ENCODE measurements at places on chromosomes 2 and 18.

DNA sequence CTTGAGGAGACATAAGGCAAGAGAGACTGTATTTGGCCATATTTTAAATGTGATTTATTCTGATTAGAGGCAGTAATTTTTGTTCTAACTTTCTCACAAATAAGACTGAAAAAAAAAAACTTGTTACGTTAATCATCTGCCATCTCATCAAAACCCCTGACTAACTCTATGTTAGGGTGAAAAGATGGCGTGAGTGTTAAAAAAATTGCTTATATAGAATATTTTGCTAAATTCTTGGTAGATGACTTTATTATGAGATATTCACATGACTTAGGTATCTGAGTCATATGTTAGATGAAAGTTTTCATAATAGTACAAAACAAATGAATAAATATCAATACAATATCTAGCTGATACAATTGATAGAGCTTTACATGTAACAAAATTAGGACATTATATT, 1508.7 kb upstream of the TMEFF2 start:
- no peak for DNase-seq

DNA sequence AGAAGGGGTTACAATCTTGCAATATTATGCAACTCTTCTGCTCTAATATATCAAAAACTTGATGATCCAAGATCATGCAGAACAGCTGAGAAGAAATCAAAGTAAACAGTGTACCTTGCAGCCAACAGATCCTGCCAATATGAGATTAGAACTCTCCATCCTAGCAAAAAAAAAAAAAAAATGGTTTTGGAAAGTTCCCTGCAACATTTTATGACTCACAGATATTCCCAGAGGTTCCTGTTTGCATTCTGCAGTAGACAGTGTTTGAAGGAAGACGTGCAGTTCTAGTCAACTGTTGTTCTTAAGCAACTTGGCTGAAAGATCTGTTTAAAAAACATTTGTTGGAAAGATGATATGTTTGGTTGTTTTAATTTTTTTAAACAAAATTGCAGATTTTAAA, 103.6 kb upstream of the WDR75 start:
- no peak for DNase-seq

DNA sequence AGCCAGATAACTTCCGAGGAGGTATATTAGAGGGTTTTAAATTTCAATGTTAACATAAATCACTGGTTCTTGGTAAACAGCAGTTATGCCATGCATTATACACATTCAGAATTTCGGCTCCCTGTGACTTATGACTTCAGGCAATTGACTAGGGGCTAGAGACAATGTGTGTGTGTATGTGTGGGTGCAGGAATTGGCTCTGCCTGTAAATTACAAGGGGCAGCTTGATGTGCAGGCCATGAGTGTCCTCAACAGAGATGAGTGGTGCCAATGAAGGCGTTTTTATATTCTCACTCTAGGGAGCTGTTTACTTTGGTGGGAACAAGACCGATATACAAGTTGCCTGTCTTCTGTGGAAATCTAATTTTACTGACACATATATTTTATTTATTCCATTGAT, 161.6 kb downstream of the CSRNP3 start:
- DNase-seq: no peak

DNA sequence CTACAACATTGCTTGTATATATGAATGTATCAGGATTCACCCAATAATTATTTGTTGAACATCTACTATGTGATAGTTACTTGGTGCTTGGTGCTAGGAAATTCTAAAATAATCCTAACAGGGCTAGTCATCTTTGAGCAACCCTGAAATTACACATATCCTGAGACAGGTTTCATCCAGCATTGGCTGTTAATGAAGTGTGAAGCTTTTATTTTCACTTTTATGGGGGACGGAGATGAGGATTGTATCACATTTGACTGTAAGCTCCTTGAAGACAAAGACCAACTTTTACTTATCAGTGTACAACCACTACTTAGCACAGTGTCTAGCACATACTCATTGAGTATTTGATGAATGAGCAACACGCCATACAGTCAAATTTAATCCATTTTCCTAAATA, 6.8 kb upstream of the GALM start:
- no peak for DNase-seq

GRCh38 chr2:126916744-126917143, 18.1 kb downstream of the TEX51 start:
- no peak for DNase-seq

DNA sequence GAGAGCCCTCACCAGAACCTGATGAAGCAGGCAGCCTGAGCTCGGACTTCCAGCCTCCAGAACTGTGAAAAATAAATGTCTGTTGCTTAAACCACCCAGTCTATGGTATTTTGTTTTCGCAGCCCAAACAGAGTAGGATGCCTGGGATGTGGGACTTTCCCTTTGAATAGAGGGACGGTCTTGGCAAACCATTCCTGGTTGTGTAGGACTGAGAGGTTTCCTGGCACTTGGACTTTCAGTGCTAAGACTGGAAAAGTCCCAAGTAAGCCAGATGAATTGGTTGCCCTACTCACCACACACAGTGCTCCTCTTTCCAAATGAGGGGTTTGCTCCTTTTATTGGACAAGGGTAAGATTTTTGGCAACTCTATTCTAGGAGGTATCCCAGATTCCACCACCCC, 46.8 kb upstream of the ACMSD start:
- no peak for DNase-seq

- DNase-seq: no peak
These were observed 141.9 kb upstream of the NETO1 start for GRCh38 chr18:73009691-73010090.

- DNase-seq: no peak
These were observed 284.6 kb downstream of the SP3 start for GRCh38 chr2:173680574-173680973.

DNA sequence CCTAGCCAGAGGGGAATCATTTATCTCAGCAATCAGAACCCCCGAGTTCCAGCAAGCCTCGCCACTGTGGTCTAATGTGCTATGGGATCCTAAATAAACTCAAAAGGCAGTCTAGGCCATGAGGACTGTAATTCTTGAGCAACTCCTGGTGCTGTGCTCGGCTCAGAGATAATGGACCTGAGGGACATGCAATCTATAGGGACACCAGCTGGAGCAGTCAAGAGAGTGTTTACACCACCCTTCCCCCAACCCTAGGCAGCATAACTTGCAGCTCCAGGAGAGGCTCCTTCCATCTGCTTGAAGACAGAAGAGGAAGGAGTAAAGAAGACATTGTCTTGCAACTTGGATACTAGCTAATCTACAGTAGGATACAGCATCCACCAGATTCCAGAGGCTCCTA, 225.5 kb upstream of the KLHL14 start:
- no peak for DNase-seq

DNA sequence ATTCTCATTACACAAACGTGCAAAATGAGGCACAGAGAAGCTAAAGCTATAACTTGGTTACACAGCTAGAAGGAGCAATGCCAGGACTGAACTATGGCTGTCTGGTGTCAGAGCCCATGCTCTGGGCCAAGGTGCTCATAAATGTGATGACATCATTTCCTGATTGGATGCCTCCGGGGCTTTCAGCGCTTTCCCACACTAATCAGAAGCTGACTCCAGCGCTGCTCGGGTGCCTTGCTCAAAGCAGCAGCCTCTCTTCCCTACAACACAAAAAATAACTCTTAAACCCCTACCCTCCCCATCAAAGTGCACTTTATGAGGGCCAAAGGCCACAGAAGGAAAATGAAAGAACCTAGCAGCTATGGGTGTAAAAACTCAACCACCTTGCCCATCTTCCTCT, 90.7 kb downstream of the STK39 start:
- DNase-seq: no peak

GRCh38 chr2:175576270-175576669, 394.8 kb upstream of the ATP5MC3 start:
- no peak for DNase-seq

DNA sequence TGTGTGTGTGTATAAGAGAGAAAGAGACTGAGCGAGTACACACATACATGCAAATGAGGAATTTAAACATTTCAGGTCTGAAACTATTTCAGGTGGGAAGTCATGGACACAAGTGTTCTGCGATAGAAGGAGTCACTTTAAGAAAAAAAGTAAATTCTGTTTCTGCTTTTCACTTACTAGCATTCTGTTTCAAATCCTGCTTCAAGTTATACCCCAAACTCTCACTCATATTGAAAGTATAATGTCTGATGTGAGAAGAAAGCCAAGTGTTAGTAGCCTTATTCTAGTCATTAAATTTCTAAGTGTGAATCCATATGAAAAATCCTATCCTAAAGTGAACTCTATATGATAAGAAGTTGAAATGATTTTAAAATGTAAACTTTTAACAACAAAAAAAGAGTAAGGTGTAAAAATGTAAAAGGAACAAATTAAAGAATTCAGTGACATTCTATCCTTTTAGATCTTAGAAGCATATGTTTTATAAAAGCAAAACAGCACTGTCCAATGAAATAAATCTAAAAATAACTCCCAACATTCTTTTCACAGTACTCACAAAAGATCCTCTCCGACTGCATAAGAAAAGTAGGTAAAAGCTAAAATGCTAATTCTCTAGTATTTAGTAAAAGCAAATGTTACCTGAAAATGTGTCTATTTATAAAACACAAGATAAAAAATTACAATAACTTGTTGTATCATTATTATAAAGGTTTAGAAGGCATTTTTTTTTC, 570.6 kb downstream of the ZEB2 start:
- DNase-seq: no peak

DNA sequence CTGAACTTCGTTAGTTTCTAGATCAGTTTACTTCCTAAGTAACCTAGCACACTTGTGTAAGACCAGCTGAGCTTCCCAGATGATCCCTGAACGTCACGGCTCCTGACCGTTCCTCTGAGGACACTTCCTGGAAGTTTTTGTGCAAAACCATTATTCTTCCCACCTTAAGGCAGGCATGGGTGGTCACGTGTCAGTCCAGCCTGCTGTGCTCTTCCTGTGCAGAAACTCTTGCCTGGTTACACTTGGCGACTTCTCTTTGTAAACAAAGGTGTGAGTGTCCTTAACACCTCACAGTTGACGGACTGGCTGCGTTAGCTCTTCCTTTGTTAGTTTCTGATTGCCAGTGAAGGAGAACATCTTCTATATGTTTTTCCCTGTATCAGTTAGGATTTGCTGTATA, 118.3 kb downstream of the SH3RF3 start:
- DNase-seq: no peak

GRCh38 chr2:157746234-157746950, 117.7 kb upstream of the ACVR1C start:
- DNase-seq: no peak

- DNase-seq: peak; percentile 1
These were observed 179.5 kb downstream of the CELF4 start for GRCh38 chr18:37385846-37386778.

DNA sequence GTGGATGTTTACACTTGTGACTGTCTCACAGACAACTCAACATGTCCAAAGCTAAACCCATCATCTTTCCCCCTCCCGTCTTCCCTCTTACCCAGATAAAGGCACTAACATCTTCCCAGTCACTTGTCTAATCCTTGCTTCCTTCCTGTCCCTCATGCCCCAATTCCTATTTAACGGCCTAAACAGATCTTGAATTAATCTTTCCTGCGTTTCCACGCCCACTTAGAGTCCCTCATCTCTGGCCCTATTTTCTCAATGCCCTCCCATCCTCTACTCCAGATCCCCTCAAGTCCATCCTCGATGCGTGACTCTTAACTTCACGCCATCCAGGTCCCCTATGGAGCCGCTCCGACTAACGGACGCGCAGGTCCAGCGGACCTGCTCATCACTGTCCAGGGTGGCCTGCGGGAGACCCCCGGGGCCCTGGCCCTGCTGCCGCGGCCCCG, 682 bp upstream of the SCLY start:
- DNase-seq: peak; percentile 25

- DNase-seq: no peak
These were observed 7.2 kb upstream of the ROCK1 start for GRCh38 chr18:21118806-21119205.

GRCh38 chr2:18896125-18896764, 306.9 kb upstream of the NT5C1B start:
- DNase-seq: no peak

DNA sequence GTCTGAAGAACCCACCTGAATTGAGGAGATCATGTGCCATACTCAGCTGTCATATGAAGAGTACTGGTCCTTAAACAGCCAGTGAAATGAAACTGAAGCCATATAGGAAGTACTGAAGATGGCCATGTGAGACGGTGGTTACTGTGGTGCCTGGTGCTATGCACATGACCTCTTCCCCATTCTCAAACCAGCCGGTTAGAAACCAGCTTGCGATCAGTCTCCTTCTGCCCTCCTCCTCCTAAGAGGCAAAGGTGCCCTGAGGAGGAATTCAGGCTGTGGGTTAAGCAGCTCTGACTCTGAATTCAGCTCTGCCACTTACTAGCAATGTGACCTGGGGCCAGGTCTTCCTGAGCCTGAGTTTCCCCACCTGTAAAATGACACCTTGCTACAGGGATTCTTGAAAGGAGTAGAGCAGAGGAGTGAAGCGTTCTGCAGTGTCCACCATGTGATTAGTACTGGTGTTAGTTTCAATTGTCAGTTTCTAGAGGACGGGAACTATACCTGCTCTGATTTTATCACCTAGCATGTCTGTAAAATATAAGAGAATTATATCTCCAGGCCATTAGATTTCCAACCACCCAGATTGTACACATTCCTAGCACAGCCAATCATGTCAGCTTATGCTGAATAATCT, 5.1 kb downstream of the FECH start:
- DNase-seq: peak; percentile 85

DNA sequence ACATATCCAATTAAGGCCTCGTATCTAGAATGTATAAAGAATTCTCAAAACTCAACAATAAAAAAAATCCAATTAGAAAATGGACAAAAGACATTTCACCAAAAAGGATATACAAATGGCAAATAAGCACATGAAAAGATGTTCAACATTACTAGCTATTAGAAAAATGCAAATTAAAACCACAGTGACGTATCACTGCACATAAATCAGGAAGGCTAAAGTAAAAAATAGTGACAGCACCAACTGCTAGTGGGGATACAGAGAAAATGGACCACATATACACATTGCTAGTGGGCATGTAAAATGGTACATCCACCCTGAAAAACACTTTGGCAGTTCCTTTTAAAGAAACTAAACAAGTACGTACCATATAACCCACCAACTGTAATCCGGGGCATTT, 59.7 kb downstream of the SMAD4 start:
- no peak for DNase-seq

- DNase-seq: no peak
These were observed 123.5 kb downstream of the INHBB start for GRCh38 chr2:120469426-120469825.

DNA sequence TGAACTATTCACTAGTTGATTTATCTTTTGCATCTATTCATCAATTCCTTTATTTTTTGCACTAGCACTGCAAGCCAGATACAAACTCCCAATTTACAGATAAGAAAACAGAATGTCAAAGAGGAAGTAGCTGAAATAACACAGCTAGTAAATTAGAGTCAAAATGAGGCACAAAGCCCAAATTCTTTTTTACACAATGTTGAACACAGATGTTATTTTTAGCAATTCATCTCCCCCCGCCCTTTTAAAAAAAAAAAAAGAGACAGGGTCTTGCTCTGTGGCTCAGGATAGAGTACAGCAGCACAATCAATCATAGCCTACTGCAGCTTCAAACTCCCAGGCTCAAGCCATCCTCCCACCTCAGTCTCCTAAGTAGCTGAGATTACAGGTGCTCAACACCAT, 127.8 kb downstream of the CCBE1 start:
- no peak for DNase-seq
